ENCODE measurements at places on chromosomes 7 and 10.
A peak's percentile ranks its signal among the peaks of the same experiment; 100 is the strongest.

DNA sequence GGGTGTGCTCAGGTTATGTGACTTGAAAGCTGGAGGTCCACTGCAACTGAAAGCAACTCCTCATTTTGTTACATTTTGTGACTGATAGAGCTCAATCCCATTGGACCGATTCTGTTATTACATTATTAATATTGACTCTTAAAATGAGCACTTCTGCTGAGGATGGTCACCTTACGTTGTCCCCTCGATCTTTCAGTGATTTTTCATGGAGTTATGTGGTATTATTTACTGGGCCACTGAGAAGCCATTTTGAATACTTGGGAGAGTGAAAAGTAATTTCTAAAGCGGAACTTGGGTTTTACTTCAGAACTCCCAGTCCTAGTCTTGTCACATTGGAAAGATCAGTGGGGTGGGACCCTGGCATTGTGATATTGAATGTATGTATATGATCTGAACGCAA, 96.3 kb upstream of the FAM180A start:
- no peak for DNase-seq

- DNase-seq = no peak
These were observed 479.7 kb downstream of the ATRNL1 start for GRCh38 chr10:115572740-115573455.

GRCh38 chr10:42574336-42574735, 64.0 kb downstream of the ZNF33B start:
- no peak for DNase-seq

- no peak for DNase-seq
These were observed 73.1 kb downstream of the LANCL2 start for GRCh38 chr7:55438085-55438756.

GRCh38 chr10:110876000-110876399, 4.3 kb downstream of the PDCD4 start:
- no peak for DNase-seq

GRCh38 chr10:103241262-103242011, 4.2 kb upstream of the RPEL1 start:
- DNase-seq = no peak

DNA sequence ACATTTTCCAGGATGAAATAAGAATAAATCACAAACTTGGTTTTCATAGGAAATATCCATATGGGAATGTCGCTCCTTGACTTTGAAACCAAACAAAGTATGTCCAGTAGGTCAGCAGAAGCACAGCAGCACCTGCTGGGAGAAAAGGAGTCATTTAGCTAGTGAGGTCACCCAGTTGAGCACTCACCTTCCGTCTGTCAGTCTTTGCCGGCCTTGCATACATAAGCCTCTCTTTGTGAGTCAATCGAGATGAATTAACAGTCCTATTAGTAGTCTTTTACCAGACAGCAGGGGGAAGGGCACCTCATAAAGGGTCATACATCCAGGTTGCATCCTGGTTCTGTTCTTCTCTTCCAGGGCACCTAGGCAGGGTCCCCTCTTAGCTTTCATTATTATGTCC, 232.5 kb upstream of the FZD1 start:
- DNase-seq = no peak

GRCh38 chr7:139860090-139860775, 31.2 kb downstream of the TBXAS1 start:
- no peak for DNase-seq

- DNase-seq = no peak
These were observed 31.3 kb downstream of the FAM204A start for GRCh38 chr10:118310822-118311221.

DNA sequence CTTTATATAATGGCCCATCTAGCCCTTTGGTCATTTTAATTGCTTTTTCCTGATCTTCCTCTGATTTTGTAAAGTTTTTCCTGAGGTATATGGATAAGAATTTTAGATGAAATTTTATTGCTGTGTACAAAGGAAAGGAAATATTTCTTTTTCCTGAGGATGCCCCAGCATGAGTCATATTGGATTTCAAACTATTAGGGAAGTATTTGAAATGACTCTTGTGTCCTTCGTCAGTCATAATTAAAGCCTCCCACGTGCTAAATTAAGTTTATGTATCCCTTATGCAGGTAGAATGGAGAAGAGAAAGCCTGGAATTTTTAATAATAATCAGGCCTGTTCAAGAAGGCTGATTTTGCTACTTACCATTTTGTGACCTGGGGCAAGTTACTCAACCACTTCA, 82.6 kb upstream of the GLI3 start:
- DNase-seq = no peak

- no peak for DNase-seq
These were observed 53.1 kb upstream of the GTF2IRD1 start for GRCh38 chr7:74400420-74401136.

DNA sequence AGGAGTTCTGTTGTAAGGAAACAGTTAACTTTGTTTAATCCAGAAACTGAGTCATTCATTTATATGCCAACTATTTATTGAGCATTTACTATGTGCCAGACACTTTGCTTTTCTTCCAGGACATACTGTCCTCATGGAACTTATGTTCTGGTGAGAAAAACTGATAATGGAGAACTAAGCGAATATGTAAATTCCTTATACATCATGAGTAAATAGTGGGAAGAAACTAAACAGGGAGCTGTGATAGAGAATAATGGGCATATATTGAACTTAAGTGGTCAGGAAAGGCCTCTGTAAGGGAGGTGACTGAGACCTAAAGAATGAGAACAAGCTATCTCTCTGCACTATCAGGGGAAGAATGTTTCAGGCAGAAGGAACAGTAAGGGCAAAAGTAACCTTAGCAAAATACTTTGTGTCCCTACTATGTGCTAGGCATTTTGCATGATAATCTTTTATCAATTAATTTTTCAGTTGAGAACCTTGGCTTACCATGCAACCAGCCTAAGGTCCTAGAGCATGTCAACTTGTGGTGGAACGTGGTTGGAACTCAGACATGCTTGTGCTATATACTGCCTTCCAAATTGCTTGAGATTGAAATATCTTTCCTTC, 45.4 kb downstream of the ST7 start:
- DNase-seq = no peak

DNA sequence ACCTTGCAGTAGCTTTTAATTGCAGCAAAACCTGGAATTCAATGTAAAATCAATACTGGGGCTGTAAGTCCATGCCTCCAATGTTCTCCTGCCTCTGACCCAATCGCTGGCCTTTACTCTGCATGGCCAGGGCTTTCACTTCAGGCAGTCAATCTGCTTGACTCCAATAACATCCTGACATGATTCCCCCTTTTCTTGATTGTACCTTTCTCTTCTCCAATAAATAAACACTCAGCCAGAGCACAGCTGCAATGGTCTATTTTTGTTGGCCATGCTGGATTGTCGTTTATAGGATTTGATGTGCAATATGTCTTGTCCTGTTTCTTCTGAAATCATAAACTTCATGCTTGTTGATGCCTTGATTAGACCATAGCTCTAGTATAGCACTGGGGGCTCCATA, 97.8 kb upstream of the COL1A2 start:
- DNase-seq = no peak

DNA sequence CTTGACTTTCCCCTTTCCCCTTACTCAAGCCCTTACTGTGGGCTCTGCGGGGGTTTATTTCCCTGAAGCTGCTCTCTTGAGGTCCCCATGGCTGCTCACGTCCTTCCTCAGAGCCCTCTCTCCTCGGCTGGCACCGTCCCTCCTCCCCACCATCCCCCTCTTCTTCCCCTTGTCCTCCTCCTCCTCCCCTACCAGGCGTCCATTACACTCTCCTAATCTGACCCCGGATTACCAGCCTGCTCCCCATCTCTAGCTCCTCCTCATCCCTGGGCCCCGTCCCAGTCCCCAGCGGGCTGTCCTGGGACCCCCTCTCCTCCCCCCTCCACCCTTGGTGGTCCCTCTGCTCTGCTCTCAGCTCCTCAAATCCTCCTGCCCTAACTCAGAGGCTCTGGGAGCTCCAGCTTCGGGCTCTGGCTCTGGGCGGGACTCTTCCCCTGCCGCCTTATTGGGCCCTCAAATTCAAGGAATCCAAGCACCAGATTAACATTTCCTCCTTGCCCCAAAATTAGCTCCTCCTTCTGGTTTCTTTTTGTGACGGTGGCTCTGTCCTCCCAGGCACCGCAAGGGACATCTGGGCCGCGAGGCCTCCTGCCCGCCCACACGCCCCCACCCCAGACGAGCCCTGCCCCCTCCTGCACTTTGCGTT, 48.5 kb upstream of the LEP start:
- DNase-seq = no peak

- no peak for DNase-seq
These were observed 312.6 kb downstream of the IPMK start for GRCh38 chr10:57955076-57955475.

DNA sequence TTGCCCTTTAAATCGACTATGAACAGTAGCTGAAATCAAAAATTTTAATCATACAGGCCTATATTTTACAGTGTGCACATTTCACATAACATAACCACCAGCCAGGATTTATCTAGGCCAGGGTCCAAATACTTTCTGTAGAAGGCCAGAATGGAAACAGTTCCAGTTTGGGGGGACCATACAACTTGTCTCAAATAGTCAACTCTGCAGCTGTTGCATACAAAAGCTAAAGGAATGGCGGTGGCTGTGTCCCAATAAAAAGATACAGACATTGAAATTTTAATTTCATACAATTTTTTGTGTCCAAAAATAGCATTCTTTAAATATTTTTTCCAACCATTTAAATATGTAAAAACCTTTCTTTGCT, 742 bp upstream of the TYSND1 start:
- no peak for DNase-seq

- no peak for DNase-seq
These were observed 46.8 kb downstream of the ERLIN1 start for GRCh38 chr10:100138921-100139496.

GRCh38 chr7:16647435-16647960, 1.5 kb downstream of the BZW2 start:
- no peak for DNase-seq

- no peak for DNase-seq
These were observed 20.5 kb downstream of the YKT6 start for GRCh38 chr7:44221231-44221791.

- peak; percentile 67 for DNase-seq
These were observed 31.4 kb upstream of the NPVF start for GRCh38 chr7:25259487-25260243.

- no peak for DNase-seq
These were observed at the start of gene LIPJ for GRCh38 chr10:88586462-88586861. LIPJ (plus strand) TSS chr10:88586762; CDS start chr10:88590688, 3,926 bp downstream.

- DNase-seq = no peak
These were observed 49.6 kb downstream of the RBM17 start for GRCh38 chr10:6138456-6138855.

- no peak for DNase-seq
These were observed 104.0 kb downstream of the JAZF1 start for GRCh38 chr7:28076423-28077200.

DNA sequence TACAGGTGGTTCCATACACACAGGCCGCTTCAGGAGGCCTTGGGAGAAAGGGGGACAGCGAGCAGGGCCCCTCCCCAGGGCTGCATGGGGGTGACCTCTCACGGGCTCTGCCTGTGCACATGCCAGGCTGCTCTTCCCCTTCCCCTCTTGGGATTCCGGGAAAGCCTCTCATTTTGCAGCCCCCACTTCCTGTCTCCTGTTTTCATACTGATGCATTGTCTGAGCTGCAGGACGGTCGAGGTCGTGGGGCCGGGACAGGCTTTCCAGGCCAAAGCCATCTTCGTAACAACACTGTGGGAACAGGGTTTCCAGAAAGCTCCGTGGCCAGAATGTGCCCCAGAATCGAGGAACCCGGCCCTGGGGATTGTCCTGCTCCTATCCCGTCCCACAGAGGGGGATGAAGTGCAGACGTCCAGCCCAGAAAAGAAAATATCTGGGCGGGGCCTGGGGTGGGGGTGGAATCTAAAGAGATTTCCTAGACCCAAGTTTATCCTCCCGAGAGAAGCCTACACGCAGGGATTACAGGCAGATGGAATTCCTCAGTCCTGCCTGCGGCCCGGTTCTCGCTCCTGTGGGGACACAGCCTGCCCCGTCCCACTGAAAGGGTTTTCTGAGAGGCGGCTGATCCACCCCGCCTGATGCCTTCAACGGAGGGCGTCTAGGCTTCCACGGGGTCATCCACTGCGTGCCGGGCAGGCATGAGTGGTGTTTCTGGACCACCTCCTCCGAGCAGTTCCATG, 29.5 kb upstream of the DNAAF5 start:
- no peak for DNase-seq

DNA sequence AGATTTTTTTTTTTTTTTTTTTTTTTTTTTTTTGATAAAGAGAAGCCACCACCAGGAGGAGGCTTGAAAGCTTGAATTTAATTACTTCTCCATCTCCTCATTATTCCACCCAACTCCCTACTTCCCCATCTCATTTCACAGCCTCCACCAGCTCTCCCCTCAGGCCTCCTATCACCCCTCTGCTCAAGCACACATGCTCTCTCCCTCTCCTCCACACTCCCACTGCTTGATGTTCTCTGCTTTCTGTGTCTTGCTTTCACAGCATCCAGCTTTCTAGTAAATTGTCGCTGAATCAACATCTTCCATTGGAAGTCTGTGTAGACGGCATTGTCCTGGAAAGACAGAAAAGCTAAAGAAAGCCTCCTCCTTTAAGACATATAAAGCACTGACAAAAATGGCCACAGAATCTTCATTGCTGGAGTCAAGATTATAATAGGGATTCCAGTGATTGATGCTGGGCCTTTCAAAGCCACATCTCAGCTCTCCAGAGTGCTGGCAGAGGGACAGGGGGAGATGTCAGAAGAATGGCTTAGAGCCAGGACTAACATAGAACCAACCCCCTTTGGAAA, 58.3 kb downstream of the DOCK4 start:
- no peak for DNase-seq

- DNase-seq = no peak
These were observed 89.1 kb upstream of the TRIM24 start for GRCh38 chr7:138370956-138371355.

GRCh38 chr7:117014673-117015133, 61.4 kb downstream of the ST7 start:
- DNase-seq = peak; percentile 9

GRCh38 chr10:51029172-51029641, 45.1 kb upstream of the PRKG1 start:
- no peak for DNase-seq

- no peak for DNase-seq
These were observed 52.3 kb downstream of the HECTD2 start for GRCh38 chr10:91462423-91462822.

DNA sequence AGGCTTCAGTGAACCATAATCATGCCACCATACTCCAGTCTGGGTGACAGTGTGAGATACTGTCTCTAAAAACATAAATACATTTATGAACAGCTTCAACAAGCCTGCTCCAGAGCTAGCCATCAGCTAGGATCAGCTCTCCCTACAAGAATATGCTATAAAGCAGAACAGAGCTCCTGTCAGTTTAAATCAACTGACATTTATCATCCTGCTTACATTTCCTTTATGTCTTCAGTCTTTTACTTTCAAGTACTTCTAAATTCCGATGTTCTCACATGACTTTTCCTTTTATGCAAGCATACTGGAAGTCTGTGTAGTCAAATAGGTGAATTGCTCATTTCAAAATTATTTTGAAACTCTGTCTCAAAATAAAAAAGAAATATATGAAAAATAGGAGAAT, 64.6 kb downstream of the COA1 start:
- no peak for DNase-seq

GRCh38 chr7:133183042-133183794, 69.7 kb upstream of the EXOC4 start:
- DNase-seq = no peak

GRCh38 chr10:35335133-35336083, 901 bp upstream of the CCNY start:
- DNase-seq = no peak

Data from CD4-positive, alpha-beta T cell treated with Interleukin-15 for 4 hours (primary cell).